BE2C (cell line): ENCODE measurements at places on chromosomes 6 and 20.
A peak's percentile ranks its signal among the peaks of the same experiment; 100 is the strongest.

DNA sequence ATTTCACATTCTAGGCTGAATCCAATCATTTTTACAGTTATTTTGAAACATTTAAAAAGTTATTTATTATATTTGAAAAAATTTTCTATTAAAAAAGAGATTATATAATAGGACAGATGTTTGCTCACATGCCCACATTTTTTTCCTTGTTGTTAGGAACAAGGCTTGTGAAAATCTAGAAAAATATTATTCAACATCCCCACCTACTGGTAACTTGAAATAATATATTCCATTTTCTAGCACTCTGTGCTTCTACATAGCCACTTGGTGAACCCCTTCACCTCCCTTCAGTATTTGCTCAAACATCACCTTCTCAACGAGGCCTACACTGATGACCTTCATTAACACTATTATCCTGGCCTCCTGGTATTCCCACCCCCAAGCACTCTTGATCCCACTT lies 18.3 kb upstream of the GPRC6A start:
- DNase-seq = no peak

DNA sequence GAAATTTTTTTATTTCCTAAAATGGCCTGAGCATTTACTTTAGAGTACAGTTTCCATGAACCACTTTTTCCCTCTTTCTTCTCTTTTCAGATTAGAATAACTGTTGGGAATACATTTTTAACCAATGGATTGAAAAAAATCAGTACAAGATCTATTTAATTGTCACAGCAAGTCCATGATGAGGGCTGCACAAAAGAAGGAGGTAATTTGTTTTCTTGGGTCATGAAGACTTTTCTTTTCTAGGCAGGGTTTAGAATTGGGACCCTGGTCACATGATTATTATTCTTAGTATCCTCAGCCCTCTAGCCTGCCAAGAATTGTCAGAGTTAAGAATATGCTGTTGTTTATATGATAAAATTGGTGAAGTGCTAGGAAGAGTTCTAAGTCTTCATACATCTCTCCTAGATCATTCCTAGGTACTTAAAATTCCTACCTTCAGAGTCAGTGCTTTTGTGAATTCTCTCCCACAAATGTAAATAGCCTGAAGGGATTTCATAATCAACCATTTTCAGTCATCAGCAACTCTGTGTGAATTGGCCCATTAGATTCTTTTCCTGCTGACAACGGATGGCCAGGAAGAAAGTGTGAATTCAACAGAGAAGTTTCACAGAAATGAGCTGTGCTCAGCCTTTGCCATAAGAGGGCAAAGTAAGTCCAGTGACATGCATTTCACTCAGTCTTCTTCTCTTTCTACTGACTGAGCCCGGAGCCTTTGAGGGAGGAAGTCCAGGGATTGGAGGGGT lies 32.4 kb upstream of the TPBG start:
- DNase-seq = no peak

DNA sequence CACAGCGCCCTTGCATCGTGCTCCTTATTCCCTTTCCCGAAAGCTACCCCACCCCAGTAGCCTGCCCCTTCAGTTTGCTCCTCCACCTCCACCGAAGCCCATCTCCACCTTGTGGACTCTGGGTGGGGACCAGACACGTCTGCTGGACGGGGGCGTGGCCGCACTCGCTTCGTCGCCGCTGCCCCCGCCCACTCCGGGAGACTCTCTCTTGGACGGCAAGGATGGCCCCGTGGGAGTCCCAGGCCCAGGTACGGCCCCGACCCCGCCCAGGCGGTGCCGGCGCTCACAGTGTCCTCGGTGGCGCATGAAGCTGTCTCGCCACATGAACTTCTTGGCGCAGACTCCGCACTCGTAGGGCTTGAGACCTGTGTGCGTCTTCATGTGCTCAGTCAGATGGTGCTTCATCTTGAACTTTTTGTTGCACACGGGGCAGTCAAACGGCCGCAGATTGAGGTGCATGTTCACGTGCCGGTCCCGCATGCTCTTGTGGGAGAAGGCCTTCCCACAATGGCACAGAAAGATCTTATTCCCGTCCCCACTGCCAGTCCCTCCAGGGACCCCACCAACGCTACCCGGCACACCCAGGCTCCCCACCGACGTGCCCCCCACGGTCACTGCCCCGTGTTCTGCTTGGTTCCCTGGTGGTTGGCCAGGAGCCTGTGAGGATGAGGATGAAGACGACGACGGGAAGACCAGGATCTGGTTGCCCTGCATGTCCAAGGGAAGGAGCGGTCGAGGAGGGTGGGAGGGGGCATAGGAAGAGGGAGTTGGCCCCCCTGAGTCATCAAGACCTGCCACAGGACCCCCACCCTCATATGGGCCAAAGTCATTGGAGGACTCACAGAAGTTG lies 1.3 kb upstream of the TAPBP start:
- no peak for DNase-seq

DNA sequence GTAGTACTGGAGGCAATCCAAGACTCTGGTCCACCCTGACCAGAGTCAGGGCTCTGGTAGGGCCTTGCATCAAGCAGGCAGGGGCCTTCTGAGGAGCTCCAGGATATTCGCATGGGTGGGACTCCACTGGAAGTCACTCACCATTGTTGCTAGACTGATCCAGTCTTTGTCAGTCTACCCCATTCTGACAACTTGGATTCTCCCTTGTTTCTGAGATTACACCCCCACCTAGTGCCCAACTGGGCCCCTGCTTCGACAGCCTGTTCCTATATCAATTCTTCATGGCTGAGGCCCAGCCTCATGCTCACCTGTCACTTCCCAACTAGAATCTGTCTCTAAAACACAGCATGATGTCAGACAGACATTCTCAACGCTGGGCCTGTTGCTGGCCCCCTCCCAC lies 5.2 kb downstream of the SLC35D3 start:
- DNase-seq = peak; percentile 23

- no peak for DNase-seq
Observed at GRCh38 chr6:168343239-168344150, 23.9 kb upstream of the DACT2 start.

DNA sequence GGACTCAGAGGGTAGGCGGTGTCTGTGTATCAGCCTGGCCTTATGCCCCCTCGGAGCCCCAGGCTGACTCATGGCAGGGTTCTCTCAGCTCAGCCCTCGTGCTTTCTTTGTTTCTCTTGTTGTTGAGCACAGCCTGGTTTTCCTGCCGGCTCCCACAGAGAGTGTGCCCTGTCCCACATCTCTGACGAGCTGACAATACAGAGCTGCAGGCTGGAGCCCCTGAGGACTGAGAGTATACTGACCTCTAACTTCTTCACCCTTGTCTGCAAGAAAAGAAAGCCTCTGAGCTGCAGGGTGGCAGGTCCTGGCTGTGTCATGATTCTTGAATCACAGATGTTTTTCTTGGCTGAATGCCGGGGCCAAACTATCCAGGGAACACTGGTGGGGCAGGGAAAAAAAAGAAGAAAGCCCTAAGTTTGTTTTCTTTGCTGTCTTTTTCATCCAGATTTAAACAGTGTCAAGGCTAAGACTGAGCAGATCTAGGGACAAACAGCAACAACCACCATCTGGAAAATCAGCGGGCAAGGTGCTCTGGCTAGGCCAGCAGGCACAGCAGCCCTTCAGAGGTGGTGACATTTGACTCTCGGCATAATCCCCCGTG lies 63.3 kb upstream of the ZNF133 start:
- DNase-seq = peak; percentile 52

- no peak for DNase-seq
Observed at GRCh38 chr6:137028912-137029311, 15.9 kb downstream of the IL20RA start.

DNA sequence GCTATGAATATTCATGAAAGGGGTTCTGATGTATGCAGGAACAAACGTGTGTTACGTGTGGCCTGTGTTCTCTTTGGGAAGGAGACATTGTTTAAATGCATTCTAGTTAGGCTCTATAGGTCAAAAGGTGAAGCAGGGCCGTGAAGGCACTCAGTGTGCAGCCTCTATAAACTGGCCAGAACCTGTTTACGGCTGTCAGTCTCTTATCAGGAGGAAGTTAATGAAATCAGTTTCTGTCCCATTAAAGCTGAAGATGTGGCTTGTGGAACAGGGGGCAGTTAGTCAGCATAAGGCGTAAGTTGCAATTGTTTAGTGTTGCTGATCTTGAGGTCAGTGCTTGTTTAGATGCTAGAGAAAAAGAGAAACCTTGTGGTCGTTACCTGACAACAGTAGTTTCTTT lies 111.5 kb upstream of the KCNG1 start:
- DNase-seq = no peak

- no peak for DNase-seq
Observed at GRCh38 chr6:14092838-14093789, 24.5 kb upstream of the CD83 start.

- no peak for DNase-seq
Observed at GRCh38 chr6:122286512-122286911, 112.9 kb upstream of the HSF2 start.

DNA sequence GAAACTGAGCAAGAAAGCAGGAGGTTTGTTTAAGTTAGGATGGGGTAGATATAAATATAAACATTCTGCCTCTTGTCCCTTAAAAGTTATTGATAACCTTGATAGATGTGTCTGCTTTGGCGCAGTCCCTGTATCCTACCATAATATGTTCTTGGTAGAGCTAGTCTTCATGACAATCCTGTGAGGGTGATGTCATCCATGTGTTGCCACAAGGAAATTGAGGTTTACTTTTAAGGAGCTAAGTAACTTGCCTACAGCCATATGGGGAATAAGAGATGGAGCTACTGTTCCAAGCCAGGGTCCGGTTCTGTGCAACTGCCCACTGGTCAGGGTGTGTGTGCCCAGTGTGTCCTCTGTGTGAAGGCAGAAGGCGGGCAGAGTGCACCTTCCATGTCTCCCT lies 78.5 kb downstream of the SSR1 start:
- DNase-seq = no peak

DNA sequence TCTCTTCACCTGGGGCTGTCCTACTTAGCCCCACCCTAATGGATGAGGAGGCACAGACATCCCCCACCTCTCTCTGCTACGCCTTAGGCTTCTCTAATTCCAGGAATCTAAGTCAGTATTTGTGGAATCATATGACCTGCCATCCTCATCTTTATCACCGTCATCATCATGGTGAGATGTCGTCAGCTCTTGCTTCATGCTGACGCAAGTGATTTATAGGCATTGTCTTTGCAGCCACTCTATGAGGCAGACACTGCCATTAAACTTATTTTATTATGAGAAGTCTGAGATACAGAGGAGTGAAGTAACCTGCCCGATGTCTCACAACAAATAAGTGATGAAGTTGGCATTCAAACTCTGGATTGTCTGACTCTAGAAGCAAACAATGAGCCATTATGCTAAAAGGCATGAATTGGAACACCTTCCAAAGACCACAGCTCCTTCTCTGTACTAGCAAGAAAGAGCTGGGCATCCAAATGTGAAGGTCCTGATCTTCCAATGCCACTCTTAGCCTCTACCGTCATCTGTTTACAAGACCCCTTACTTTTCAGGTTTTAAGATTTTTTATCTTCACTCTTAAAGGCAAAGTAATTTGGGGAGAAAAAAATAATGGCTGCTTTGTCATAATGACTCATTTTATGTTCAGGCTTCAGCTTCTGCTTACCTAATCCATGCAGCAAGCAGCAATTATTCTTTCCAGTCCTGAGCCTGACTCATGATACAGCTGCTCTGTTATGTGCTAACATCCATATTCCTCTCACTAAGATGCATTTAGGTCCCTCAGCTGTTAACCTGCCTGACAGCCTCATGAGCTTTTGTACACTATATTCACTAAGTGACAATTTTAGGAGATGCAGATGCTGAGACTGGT lies 113.7 kb upstream of the BCLAF1 start:
- DNase-seq = no peak

DNA sequence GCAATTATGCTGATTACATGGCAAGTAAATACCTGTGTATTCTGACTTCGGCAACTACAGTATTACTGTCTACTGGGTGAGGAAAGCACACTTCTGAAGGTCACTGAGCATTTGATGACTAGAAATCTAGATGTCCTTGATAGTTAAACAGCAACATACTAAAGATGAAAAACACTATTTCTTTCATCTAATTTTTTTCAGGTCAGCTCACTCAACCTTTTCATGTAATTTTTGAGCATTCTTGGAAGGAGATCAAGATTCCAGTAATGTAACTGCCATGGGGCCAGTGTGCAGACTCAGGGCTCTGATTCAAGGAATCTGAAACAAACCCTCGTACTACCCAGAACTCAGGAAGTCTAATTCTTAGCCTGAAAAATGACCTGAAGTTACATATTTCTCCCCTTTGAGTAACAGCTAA lies 222.6 kb upstream of the TAB2 start:
- no peak for DNase-seq

DNA sequence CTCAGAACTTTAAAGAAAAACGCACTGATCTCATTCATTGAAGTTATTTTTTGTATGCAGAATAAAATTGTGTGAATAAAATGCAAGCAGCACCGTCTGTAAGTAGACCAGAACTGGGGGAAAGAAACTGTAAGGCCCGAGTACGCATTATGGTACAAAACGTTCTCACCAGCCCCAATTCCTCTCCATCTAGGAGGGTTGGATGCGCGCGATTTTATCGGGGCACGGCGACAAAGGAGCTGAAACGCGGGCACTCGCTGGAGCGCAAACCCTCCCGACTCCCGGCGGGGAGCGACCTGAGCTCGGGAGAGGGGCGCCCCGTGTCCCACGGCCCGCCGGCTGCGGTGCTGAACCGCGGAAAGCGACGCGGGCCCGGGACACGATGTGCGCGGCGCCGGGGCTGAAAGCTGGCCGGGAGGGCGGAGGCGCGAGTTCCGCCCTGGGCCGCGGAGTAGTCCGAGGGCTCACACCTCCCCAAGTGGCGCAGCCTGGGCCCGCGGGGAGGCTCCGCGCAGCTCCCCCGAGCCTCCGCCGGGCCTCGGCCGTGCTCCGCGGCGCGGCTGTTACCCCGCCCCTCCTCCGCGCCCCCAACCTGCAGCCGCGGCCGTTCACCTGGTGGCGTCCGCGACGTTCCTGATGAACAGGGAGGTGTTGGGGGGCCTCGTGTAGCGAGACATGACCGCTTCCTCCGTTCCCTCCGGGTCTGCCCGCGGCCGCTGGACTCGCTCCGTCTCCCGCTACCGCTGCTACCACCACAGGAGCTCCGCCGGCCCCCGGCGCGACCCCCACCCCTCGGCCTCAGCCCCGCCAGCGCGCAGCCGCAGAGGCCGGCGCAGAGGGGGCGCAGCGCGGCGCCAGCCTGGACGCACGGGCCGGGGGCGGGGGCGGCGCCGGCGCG lies at the start of gene SRSF12:
TSS of gene SRSF12 (minus strand) at position 861 of the 898 bp plus-strand sequence. CDS start at position 677, 184 bp downstream.
- DNase-seq = peak; percentile 52

- peak; percentile 97 for DNase-seq
Observed at GRCh38 chr20:3173610-3174441, 477 bp upstream of the LZTS3 start.

DNA sequence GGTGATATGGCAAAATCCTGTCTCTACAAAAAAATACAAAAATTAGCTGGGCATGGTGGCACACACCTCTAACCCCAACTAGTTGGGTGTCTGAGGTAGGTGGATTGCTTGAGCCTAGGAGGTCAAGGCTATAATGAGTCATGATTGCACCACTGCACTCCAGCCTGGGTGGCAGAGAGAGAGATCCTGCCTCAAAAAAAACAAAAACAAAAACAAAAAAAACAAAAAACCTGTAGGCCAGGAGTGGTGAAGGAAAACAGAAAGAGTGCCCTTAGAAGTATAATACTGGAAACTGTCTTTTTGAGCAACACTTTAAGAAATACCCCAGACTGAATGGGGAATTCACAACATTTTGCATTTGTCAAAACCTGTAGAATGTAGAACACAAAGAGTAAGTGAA lies 85.3 kb downstream of the JARID2 start:
- DNase-seq = no peak
